ENCODE measurements at places on chromosomes 1 and 21.

GRCh38 chr21:36155603-36156338 lies 853 bp upstream of the DOP1B start:
- peak; percentile 94 for DNase-seq

- DNase-seq: no peak
Measured at GRCh38 chr1:50106095-50106761, 2.5 kb upstream of the ELAVL4 start.

GRCh38 chr1:32073299-32074229 lies 825 bp downstream of the TMEM39B start:
- DNase-seq: no peak

GRCh38 chr1:201584471-201585092 lies 45.7 kb downstream of the NAV1 start:
- DNase-seq: peak; percentile 50

DNA sequence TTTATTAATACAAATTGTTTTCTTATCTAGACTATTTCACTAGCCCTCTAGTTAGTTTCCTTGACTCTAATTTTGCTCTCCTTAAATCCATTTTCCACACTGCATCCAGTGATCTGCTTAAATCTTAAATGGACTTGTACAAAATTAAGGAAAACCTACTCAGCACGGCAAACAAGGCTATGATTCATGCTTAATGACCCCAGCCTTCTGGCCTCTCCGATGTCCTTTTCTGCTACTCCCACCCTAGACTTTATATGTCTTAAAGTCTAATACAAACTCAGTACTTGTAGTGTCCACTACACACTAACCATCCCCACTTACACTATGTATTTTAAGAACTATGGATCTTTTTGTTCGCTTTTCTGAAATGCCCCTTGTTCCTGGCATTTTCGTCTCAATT lies 2.2 kb downstream of the TMED5 start:
- no peak for DNase-seq

- DNase-seq: peak; percentile 87
Measured at GRCh38 chr1:204320382-204320804, 39.3 kb downstream of the PLEKHA6 start.

DNA sequence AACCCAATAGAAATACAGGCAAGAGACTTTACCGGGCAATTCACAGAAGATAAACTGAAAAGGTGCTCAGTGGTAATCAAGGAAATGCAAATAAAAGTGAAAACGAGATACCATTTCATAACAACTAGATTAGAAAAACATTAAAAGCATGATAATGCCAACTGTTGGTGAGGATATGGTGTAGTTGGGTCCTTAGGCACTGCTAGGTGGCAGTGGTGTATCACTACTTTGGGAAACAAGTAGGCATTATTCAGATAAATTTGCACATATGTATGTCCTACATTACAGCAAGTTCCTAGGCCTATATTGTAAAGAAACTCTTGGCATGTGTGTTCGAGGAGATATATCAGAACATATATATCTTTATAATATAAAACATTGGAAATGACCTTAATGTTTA lies 31.0 kb downstream of the AZIN2 start:
- no peak for DNase-seq

DNA sequence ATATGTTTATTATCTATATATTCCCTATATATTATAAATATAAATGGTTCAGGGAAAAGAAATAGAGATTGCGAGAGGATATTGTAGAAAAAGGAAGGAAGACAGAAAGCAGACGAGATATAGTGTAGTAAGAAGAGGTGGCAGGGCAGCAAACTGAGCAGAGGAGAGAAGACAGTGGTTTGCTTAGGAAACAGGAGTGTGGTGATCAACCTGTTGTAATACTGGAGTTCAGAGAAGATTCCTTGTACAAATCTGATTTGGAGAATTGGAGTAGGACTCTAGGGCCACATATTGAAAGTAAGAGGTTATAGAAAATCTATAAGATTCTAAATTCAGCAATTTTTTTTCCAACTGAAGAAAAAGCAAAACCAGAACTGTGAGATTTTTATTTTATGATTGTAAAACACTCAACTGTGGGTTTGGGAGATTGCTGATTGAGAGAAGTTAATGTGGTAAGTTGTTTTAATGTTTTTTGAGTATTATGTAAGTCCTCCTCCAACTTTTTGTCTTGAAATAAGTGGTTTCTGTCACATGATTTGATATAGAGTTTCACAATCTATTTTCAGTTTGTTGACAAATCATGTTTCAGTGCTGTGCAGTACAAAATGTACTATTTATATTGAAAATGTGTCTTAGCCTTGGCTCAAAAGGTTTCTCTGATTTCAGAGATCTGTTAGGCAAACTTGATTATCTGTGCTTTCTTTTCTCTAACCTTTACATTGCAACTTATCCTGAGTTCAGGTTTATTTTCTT lies 9.6 kb upstream of the AMY2B start:
- no peak for DNase-seq

DNA sequence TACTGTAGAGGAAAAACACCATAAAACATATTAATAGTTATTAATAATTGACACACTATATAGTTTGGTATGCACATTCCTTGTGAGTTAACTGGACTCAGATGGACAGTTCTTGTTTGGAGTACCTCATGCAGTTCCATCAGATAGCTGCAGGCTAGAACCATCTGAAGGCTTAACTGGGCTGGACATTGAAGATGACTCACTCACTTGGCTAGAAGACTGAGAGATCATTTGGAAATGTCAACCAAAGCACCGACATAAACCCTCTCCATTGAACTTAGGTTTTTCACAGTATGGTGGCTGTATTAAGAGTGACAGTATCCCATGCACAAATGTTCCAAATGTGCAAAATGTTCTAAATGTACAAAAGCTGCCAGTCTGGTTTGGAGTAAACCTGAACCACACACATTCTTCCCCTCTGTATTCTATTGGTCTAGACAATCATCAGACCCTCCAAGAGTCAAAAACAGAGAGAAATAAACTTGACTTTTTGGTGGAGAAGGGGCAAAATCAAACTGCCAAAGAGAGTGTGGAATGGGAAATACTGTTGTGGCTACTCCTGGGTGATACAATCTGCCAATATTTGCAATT lies 708.4 kb downstream of the KCNT2 start:
- peak; percentile 64 for DNase-seq

GRCh38 chr1:234234199-234234598 lies 139.1 kb upstream of the COA6 start:
- no peak for DNase-seq

DNA sequence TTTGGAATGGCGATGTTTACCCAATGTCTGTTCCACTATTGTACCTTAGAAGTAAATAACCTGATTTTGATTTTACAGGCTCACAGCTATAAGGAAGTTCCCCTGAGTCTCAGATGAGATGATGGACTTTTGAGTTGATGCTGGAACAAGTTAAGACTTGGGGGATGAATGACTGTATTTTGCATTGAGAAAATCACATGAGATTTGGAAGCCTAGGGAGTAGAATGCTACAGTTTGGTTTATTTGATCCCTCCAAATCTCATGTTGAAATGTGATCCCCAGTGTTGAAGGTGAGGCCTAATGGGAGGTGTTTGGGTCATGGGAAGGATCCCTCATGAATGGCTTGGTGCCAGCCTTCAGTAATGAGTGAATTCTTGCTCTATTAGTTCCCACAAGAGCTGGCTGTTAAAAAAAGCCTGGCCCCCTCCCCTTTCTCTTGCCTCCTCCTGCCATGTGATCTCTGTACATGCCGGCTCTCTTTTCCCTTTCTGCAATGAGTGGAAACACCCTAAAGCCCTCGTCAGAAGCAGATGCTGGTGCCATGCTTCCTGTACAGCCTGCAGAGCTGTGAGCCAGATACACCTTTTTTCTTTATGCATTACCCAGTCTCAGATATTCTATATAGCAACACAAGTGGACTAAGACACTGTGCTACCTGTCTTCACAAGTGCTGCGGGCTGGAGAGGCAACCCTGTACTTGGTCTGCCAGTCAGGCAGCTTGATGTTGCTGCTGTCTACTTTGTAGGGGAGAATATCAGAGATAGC lies 77.0 kb upstream of the TLR5 start:
- no peak for DNase-seq

DNA sequence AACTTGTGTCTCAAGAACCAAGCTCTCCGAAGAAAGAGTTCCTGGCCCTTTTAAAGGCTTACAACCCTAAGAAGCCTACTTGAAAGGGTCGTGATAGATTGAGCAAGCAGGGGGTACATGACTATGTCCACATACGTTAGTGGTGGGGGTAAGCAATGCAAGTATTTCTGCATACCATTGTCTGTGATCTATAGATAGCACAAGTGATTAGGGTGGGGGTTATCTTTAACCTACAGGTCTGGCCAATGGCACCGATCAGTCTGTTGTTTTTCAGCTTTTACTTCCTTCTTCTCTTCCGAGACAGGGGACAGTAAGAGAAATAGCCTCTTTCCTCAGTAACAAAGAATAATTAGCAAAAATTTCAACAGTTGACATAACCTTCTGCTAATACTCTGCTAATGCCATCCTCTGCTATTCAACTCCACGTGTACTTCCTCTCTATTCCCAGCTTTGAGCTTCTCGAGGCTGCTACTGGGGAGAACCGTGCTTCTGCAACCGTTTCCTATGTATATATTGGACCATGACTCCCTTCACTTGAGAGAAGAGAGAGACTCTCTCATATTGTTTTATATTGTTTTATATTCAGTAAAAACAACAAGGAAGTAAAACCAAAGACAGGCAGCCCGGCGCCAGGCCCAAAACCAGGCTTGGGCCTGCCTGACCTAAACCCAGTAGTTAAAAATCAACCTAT lies 727.7 kb upstream of the NCAM2 start:
- DNase-seq: no peak

DNA sequence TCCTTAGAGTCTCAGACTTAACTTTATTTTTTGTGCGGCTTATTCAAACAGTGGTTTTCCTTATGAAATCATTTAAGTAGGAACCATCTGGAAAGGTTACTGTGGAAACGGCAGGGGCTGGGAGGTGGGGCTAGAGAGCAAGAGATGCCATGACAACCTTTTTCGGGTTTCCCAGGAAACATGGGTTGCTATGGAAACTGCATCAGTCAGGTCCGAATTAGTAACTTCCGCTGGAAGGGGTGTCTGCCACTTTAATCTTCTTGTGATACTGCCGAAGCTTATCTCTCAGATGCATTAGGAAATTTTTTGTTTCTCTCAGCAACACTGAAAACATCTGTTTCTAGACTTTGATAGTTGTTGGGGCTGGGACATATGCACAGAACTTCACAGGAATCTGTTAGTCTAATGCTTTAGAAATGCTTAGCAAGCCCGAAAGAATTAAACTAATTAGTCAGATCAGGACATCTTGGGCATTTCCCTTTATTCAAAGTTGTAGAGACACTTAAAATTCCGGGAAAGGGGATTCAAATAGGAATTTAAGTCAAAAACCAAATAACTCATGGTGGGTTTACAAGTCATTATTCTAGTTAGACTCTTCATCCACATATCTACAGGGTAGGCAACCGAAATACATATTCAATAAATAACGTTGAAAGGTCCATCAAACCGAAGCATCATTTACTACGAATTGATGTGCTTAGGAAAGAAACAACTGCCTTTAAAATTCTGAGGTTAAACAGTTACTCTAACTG lies 2.6 kb downstream of the KCNA3 start:
- DNase-seq: no peak

DNA sequence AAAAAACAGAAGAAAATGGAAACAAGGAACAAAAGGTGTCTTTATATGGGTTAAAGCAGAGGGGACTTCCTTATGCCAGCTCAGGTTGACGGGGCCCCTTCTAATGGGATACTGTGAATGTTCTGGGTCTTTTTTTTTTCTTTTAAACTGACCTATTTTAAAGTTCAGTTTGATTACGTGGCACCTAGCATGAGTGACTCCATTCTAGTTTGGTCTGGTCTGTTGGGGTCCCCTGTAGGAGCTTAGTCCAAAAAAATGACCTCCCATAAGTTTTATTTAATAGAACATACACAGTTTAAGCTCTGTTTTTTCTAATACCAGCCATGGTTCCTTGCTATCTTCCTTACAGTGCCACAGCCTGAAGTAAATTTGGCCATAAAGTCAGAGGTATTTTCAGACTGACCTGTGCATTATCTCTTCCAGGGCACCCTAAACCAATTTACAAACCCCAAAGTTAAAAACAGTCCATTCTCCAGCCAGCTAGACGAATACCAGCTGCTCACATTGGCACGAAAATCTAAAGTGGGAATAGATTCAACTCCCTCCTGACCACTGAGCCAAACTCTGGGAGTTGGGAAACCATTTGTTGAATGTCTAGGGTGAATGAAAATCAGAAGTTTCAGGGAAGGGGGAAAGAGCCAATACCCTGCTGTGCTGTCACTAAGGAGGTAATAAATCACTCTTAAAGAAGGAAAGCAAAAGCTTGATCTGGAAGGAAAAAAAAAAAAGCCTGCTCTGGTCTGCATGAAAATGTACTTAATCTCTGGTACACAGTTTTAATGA lies 42.4 kb downstream of the AKNAD1 start:
- DNase-seq: no peak

- no peak for DNase-seq
Measured at GRCh38 chr1:15007368-15007767, 146.2 kb upstream of the TMEM51 start.

DNA sequence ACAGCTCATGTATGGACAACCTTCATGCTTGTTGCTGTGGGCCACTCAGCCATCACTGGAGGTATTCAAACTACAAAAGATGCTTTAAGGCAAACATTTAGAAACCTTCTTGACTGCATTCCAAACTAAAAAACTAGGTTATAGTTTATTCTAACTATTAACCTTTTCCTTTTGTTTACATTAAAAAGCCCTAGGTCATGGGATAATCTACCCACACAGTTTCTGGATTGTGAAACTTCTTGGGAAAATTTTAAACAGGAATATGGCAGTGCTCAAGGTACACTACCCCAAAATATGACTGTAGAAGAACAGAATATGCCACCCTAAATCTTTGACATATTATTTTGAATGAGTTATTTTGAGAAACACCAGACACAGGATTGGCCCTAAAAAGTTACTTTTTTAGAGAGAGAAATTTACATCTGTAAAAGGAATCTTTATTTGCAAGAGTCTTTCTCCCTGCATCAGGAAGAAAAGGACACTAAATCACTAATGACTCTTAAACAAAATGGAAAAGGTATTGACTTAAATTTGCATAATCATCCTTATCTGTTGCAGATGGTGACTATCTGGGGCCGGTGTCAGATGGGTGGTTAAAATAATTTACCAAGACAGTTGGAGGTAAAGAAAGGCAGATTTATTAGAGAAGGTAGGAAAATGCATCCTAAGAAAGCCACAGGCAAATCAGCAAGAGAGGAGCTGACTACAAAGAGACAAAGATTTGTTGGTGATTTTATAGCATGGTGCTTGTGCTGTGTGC lies 25.1 kb upstream of the NUF2 start:
- DNase-seq: no peak

- DNase-seq: no peak
Measured at GRCh38 chr1:173150795-173151194, 56.3 kb downstream of the TNFSF4 start.

DNA sequence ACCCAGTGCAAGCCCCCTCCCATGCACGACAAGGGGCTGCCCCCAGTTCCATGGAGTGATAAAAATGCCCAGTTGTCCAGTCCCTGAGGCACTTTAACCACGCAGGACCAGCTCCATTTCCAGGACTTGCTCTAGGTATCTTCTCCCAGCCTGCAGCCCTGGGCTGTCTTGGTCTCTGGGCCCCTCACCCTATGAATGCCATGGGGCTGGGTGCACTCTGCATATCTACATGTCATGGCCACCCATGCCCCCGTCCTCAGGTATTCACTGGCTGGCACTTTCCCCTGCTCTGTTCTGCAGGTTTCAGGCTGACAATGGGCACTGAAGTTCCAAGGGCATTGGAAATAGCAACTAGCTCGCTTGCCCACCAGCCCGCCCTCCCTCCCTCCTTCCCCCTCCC lies 19.6 kb upstream of the C1orf174 start:
- DNase-seq: no peak
